ENCODE measurements at places on chromosomes 4 and X. TPM values are rescaled to one million over a fixed set of nuclear protein-coding genes. Genes with fewer than 3 reads are reported as not detected.

GRCh38 chr4:139770361-139770760 lies 104.7 kb downstream of the MGST2 start:
- DNase-seq, result no peak

DNA sequence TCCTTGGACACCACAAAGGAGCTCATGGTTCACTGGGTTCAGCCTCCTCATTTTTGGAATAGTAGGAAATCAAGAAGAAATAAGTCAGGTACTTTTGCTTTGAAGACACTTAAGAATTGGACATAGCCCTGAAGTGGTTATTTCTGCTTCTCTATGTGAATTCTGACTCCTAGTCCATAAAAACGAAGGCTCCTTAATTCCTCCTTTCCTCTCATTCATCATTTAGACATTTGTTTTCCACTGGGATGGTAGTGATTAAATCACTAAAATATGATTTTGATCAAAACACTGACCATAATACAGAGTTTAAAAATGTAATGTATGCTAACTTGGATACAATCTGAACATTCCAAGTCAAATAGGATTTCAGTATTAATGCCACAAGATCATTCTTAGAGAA lies 34.7 kb upstream of the CYP2U1 start:
- DNase-seq, result no peak

GRCh38 chrX:33333271-33333670 lies 121.9 kb upstream of the DMD start:
- no peak for DNase-seq

DNA sequence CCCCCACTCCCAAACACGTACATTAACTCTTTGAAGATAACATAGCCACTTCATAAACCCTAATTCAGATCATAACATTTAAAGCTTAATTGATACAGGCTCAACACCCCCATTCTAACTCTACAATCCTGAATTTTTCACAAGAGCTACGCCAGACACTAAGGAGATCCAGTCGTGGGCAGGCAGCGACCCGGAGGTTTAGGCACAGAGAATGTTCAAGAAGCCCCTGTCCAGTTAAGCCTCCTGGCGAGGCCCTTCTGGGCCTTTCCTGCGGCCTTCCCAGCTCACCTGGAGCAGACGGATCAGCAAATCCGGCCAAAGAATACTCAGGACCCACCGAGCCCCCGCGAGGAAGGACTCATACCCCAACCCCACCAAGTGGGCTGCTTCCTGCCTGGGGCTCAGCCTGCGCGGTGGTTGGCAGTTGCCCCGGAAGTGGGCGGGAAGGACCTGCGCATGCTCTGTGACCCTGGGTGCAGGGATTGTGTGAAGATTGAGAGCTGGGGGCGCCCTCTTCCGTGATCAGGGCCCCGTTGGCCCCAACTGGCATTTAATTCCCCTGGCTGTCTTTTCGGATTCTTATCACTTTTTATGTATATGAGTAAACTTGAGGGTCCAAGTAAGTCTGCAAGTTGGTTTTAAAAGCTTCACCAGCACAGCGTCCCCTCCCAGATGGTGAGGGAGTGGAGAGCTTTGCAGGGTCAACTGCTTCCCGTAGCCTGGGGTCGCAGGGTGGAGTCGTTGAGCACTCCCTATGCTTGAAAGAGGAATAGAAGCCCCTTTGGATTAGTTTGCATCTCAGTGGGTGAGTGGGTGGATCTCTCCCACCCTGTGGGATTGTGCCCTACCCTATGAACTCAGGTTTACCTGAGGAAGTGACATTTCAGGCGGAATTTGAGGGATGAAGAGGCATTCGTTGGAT lies at the start of gene TRIM61:
Gene TRIM61, minus strand, starts transcription at position 415 of the 922 bp plus-strand sequence. CDS start 7,655 bp downstream, outside the sequence.
- DNase-seq, result peak; percentile 50

DNA sequence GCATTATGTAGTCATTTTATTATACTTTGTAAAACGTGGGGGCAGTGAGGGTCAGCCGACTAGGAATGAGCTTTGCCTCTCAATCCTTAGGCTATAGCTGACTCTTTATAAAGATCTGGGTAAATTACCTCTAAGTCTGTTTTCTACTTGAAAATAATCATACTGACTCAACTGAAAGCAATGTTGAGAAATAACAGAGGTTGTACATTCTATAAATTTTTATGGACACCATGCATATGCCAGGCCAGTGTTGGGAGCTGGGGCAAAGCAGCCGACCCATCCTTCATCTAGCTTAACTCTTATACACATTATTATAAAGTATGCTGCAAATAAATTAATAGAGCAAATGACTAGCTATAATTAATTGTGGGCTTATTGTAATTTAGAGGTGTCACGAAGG lies 2.2 kb upstream of the DCUN1D4 start:
- DNase-seq, result no peak

DNA sequence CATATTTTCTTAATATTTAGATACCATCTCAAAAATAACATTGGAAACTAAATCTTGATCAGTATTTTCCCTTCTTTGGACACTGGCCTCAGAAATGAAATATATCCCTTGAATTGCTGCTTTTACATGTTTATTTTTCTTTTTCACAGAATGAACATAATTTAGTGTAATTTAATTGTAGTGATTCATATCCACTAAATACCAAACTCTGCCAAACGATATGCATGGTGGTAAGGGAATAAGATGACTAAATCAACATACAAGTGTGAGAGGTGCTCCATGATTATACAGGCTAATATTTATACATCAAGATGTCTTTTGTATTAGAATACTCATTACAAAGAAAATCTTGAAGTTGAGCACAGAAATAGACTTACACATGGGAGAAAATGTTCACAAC lies 216.8 kb upstream of the PACRGL start:
- no peak for DNase-seq

Gene HMX1
- total RNA-seq, result not detected

Gene ARHGAP6
- total RNA-seq, result 4.1 TPM
